ENCODE measurements at places on chromosomes 12 and 14.

GRCh38 chr12:105738051-105738450 is 400.7 kb downstream of the NUAK1 start:
- no peak for DNase-seq

- DNase-seq: no peak
These were observed 612 bp downstream of the TRAPPC6B start for GRCh38 chr14:39169541-39169900.

GRCh38 chr12:57672801-57673200 is 21.1 kb upstream of the OS9 start:
- DNase-seq: no peak

DNA sequence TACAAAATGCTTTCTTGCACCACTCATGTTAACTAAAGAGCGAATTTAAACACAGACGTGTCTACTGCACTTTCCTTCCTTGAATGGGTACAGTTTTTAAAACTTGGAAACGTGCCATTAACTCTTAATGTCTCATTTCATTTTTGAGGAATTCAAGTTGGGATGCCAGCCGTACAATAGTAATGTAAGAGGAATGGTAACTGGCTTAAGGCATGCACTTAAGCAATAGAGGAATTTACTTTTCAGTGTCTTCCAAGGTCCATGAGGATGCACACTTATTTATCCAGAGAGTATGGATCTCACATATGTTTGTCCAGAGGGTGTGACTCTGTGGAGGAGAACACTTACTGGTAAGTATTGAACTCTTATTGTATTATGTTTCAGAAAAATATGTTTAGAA is 52.9 kb downstream of the PPP4R4 start:
- no peak for DNase-seq

GRCh38 chr14:30921305-30921704 is 46.9 kb downstream of the COCH start:
- no peak for DNase-seq

GRCh38 chr12:108151533-108152169 is 22.6 kb downstream of the WSCD2 start:
- no peak for DNase-seq

DNA sequence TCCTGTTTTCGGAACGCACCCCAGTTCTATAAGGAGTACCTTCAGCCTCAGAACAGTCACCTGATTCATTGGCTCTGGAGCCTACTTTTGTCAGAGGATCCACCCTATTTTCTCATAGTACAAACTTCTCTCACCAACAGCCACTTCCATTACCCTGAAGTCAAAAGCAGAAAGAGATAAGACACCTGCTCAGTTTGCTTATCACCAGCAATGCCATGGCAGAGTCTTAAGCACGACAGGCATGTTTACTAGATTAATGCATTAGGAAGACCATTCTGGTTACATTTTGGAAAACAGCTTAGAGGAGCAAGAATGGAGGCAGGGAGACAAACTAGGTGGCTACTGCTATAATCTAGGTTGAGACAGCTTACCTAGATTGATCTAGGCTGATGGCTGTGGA is 67.7 kb downstream of the GXYLT1 start:
- DNase-seq: no peak

GRCh38 chr12:45415393-45415817 is 199.5 kb downstream of the ANO6 start:
- DNase-seq: no peak

- DNase-seq: no peak
These were observed 479.0 kb upstream of the SYT1 start for GRCh38 chr12:78385541-78385940.

- no peak for DNase-seq
These were observed 227.5 kb downstream of the MON2 start for GRCh38 chr12:62694116-62694515.

GRCh38 chr14:66038618-66039017 is 447.6 kb upstream of the CCDC196 start:
- no peak for DNase-seq

- no peak for DNase-seq
These were observed 652 bp downstream of the RFLNA start for GRCh38 chr12:124295431-124296058.

DNA sequence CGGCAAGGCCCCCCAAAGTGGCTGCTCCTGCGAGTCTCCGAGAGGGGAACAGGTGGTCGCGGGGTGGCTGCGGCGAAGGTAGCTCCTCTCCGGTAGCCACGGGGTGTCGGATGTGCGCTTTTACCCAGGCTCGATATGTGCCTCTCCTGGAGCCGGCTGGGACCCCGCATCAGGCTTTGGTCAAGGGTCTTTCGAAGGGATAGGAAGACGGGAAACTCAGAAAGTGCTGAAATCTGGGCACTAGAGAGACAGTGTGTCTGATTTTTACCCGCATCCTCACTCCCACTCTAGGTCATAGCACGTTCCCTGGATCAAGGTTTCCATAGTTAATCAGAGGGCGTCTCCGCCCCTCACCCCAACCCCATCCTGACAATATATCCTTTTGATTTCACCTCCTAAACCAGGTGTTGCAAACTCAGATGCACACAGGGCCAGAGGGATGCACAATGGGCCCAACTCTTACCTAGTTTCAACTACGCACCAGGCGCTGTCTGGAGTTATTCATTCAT is 156.9 kb downstream of the PTPN11 start:
- no peak for DNase-seq

GRCh38 chr14:35549551-35549950 is 15.6 kb downstream of the INSM2 start:
- DNase-seq: no peak

DNA sequence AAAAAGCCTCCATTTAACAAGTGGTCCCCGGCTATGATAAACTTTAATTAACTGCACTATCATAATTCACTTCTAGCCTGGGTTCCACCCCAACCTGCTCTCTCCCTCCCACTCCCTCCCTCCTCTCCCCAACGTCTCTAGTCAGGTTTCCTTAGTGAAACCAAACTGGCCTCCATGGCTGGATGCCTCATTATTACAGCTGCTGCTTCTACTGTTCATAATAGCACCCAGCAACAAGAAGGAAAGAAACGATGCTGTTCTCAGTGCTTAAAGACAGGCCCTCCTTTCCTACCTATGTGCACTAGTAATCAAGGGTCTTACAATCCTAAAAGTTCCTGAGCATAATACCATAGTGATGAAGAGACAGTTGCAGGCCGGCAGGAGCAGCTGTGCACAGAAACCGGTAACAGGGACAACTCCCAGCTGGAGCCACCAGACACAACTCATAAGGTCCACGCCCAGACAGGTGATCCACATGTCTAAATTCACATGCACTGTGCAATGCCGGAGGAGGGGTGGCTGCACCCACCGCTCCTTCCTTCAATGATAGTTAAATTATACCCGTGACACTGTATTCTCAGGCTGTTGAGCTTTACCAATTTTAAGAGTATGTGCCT is 6.2 kb downstream of the IRF2BPL start:
- no peak for DNase-seq

DNA sequence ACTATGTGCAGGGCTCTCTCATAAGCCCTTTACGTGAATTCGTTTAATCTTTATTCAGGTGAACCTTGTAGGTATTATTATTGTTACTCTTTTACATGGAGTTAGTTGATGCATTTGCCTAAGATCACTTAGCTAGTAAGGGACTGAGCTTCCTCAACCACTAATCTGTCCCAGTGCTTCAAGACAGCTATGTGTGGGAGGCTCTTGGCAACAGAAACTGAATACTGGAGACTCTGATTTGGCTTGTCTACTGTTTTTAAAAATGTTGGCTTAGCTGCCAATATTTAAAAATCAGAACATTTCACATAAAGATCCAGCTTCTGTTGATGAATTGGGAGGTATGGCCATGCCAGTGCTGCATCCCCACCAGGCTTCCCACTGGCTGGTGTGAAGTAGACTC is 6.8 kb downstream of the KNTC1 start:
- no peak for DNase-seq

GRCh38 chr12:69657376-69658137 is 41.5 kb downstream of the BEST3 start:
- no peak for DNase-seq

GRCh38 chr12:124471828-124472227 is 95.6 kb downstream of the NCOR2 start:
- DNase-seq: no peak

GRCh38 chr14:75301666-75302325 is 23.2 kb downstream of the FOS start:
- DNase-seq: no peak

GRCh38 chr14:38877744-38878388 is 225.2 kb downstream of the SEC23A start:
- DNase-seq: no peak

DNA sequence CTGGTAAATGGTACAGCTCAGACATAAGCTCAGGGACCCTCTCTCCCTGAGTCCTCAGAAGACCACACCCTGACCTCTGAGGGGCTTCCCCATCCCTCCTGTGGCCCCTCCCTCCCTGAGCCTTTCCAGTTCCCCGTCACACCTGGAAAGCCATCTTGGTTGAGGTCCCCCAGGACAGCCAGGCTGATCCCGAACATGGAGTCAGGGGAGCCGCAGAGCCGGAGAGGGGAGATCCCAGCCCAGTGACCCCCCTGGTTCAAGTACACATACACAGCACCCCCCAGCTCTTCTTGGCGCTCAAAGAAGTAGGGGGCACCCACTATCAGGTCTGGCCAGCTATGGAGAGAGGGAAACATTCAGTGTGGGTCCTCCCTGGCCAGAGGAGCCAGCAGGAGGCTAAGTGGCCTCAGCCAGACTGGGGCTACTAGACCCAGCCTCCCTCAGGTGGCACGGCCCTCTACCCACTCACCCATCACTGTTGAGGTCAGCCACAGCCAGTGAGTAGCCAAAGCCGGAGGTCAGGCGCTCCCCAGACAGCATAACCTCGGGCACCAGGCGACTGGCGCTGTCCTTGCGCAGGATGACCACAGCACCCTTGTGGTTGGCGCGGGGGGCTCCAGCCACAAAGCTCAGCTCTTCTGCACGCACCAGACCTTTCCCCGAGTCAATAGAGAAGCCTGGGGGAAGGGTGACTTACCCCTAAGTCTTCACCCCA is 9.3 kb downstream of the ITGA7 start:
- no peak for DNase-seq

GRCh38 chr12:132493482-132494178 is 3.7 kb downstream of the FBRSL1 start:
- DNase-seq: no peak

- DNase-seq: no peak
These were observed 27.6 kb downstream of the KITLG start for GRCh38 chr12:88552610-88553079.

GRCh38 chr14:22977684-22978486 is 4.5 kb downstream of the AJUBA start:
- no peak for DNase-seq

DNA sequence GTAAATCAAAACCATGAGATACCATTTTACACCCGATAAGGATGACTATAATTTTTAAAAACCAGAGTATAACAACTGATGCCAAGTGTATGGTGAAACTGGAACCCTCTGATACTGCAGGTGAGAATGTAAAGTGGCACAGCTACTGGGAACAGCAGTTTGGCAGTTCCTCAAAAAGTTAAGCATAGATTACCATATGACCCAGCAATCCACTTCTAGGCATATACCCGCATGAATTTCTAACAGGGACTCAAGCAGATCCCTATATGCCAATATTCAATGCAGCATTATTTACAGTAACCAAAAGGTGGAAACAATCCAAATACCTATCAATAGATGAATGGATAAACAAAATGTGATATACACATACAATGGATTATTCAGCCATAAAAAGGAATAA is 57.4 kb downstream of the BAZ1A start:
- no peak for DNase-seq

DNA sequence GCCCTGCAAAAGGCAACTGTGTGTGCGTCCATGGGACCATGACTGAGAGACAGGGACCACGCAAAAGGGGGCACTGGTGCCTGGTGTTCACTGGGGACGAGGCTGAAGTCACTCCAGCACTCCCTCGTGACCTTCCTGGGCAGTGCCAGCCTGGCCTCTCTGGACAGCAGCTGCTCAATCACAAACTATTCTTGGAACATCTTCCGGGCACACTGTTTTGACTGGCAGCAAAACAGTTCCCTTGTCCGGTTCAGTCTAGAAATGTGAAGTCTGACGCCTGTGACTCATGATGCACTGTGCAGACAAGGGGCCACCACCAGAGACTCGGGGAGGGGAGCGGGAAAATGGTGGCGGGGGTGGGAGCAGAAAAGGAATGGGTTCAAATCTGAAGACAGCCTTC is 20.8 kb downstream of the SNRNP35 start:
- no peak for DNase-seq

- peak; percentile 77 for DNase-seq
These were observed at the start of gene NUDT14 for GRCh38 chr14:105180592-105181548. Gene NUDT14 (minus strand): TSS chr14:105181312. CDS start chr14:105181209, 103 bp downstream.

DNA sequence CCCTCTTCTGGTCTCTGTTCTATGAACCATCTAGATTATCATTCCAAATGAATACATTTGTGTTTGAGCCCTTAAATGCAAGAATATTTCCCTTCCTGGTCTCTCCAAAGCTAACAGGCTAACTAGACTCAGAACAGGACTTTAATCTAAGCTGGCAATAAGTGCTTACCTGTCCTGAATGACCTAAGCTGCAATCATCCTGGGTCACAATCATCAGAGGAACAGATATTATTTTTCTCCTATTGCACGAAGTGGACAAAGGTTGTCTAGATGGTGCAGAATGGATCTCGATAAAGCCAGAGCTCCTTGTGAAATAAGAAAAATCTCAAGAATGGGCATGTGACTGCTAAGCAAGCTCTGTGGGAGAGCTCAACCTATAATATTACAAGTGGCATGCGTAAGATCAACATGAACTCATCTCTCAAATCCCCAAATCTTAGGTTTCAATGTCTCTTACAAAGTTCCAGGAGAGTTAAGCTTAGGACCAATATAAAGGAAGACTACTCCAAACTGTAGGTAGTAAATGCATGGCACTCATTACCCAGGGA is 10.6 kb upstream of the NUMB start:
- no peak for DNase-seq

DNA sequence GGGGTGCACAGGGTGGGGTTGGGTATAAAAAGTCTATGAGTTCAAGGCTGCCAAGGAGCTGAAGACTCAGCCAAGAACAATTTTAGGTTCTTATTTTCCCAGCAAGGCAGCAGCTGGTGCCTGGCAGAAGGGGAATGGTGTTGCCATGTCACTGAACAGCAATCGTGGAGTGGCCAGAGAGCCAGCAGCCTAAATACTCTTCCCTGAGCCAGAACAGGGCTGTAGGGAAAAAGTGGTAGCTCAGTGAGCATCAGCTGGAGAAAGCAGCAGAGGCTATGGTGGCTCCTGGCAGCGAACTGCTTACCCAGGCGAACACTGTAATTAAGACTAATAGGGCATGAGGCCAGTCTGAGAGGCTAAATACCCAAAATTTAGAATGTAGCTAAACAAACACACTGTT is 334.9 kb downstream of the RMST start:
- DNase-seq: no peak

- no peak for DNase-seq
These were observed 40.4 kb downstream of the PSEN1 start for GRCh38 chr14:73176685-73177084.
